ENCODE measurements at places on chromosomes 5 and 9.

DNA sequence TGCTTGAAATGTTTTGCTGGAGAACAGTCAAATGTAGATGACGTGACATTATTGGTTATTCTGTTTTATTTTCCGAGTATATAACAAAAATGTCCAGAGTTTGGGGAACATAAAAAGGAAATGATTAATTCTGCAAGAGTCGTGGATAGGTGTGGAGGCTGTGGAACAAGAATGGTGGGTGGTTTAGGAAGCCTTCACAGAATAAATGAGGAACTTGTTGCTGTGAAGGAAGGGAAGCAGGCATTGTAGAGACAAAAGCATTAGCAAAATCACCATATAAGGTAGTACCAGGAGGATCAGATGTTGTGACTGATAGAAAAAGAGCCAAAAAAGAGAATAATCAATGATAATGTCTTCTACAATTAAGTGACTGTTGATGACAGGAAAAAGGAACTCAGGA is 66.2 kb upstream of the CNTLN start:
- DNase-seq, result no peak

DNA sequence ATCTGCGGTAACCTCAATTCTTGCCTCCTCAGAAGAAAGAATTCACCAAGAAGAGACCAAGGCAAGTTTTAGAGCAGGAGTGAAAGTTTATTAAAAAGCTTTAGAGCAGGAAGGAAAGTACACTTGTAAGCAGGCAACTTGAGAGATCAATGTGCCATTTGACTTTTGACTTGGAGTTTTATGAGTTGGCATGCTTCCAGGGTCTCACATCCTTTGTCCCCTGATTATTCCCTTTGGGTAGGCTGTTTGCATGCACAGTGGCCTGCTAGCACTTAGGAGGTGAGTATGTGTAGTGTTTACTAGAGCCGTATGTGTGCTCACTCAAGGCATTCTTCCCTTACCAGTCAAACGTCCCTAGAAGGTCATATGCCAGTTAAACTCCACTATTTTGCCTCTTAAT is 111.0 kb upstream of the RAI14 start:
- DNase-seq, result no peak

DNA sequence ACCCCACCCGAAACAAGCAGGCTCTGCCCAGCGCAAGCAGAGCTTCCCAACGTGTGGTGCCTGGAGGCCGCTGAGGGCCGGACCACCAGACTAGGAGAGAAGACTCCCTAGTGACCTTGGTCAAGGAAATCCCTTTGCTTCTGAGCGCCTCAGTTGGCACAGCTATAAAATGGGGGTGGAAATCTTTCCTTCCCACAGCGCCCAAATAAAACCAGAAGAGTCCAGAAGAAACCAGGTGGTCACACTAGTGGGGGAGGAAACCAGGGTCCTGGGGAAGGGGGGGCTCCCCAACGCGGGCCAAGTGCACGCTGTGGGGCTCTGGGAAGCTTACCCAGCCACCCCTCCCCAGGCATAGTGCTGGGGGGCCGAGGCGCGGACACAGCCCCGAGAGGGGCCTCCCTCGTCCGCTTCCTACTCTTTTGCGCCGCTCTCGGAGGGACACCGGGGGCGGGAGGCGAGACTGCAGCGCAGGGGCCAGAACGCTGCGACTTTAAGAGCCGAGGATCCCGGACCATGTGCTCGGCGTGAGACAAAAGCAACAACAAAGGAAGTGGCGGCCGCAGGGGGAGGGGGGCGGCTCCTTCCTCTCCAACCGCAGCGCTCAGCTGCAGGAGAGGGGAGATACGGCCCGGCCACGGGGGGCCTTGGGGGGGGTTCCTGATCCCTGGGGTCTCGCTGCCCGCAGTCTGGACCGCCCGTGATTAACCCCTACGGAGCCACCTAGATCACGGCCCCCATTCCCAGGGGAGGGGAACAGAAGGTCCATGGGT is 885 bp downstream of the RNF44 start:
- DNase-seq, result no peak

DNA sequence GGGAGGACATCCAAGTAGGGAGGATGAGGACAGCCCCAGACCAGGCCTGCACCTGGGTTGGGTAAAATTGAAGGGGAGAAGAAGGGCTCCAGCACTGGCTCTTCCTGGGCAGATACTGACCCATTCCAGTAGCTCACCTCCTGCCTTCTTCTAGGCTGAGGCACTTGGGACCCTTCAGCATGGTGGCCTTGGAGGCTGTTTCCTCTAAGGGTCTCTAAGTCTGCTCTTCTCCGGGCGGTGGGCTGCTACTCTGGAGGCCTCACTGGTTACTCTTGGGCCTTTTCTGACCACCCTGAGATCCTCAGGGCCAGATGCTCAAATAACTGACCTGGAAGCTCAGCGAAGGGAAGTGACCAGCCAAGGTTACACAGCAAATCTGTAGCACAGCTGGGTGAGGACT is 2.8 kb upstream of the TIFAB start:
- DNase-seq, result no peak

GRCh38 chr5:136030252-136030651 is 1.5 kb downstream of the TGFBI start:
- DNase-seq, result no peak

- DNase-seq, result no peak
Observed at GRCh38 chr5:17619354-17619753, 9.2 kb downstream of the TAF11L12 start.

DNA sequence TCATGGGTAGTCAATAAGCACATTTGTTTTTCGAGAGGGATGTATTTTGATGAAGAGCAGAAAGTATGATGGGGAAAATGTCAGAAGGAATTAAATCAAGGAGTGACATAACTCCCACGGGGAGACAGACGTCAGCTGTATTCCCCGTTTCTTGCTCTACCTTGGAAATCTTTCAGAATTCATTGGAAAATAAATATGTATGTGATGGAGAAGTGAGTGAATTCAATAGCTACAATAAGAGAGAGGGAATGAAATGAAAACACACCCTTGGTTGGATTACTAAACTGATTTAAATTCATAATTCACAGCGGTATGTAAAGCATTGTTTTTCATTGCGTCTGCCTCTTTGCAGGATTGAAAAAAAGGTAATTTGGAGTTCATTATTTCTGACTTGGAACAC is 209.7 kb upstream of the KLF4 start:
- no peak for DNase-seq

- no peak for DNase-seq
Observed at GRCh38 chr9:80763536-80763935, 925.8 kb downstream of the TLE1 start.

- peak; percentile 73 for DNase-seq
Observed at GRCh38 chr5:160423099-160423498, 1.4 kb downstream of the PTTG1 start.

DNA sequence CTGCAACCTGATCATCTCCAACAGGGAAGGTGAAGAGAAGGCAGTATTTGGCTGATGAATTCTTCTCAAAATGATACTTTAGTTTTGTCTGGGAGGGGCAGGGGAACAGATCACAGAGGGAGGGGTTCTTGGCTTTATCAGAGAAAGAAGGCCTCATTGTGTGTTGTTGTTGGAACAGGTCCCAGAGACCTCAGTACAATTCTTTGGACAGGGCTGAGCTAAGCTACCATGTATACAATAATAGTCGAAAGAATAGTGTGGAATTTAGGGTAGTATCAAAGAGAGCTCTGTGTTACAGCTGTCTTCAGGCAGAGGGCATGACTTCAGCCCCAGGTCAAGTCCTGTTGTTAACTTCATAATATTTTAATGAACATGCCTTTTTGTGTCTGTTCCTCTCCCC is 39.9 kb downstream of the ARHGAP26 start:
- DNase-seq, result no peak

DNA sequence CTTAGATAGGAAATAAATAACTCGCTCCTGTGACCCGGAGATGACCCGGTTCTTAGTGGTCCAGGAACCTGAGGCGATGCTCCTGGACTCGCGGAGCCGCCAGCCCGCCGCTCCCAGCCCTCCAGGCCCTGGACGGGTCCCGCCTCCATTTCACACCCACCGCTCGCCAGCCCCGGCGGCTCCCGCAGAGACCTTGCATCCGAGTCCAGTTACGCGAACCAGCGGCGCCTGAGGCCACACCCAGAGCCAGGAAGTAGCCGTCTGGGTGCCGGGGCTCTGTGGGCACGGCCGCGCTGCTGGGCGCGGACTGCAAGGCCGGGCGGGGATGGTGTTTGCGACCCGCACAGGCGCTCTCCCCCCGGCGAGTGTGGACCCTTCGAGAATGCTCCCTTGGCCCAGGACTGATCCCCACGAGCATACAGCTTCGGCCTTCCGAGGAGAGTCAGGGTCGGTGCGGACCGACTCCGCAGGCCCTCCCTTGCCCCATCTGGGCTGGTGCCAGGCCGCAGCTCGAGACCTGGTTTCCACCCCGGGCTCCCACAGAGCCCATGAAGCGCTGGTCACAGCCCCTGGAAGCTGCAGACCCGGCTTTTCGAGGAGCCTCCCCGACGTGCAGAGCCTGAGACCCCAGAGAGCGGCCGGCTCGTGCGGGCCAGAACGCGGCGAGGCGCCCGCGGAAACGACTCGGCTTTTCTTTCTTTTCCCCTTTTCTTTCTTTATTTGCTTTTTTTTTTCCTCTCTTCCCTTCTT is 5.2 kb upstream of the BARX1 start:
- no peak for DNase-seq

GRCh38 chr5:90917928-90918668 is 359.5 kb downstream of the ADGRV1 start:
- no peak for DNase-seq

DNA sequence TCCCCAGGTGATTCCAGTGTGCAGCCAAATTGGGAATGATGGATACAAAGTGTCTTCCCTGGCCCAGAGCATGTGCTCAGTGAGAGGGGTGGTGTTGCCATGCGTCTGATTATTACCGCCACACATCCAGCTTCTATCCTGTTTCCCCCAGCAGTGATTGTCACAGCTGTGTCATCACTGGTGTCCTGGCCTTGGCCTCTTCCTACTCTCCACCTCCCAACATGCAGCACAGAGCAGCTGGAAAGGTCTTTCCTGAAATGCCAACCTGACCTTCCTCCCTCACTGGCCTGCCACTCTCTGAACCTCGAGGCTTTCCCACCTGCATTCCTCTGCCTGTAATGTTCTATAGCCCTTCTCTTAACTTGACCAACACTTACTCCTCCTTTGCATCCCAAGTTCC is 60.0 kb downstream of the TMOD1 start:
- no peak for DNase-seq

GRCh38 chr5:106907979-106908378 is 762.8 kb downstream of the EFNA5 start:
- DNase-seq, result no peak

- DNase-seq, result no peak
Observed at GRCh38 chr9:21943464-21943863, 50.7 kb downstream of the CDKN2A start.

GRCh38 chr9:6142799-6143454 is 72.7 kb upstream of the IL33 start:
- no peak for DNase-seq

GRCh38 chr9:113656771-113657670 is 193.5 kb downstream of the RGS3 start:
- no peak for DNase-seq

DNA sequence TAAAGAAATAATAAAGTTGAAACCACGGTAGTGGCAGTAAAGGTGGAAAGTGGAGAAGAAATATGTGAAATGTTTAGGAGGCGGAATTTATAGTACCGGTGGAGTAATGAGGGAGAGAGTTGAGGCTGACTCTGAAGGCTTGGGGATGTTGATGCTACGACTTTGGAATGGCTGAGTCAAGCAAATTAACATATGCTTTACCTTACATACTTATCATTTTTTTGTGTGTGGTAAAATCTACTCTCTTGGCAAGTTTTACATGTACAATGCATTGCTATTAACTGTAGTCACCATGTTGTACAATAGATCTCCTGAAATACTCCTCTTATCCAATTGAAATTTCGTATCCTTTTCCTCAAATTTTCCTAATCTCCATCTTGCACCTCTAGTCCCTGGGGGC is 179.0 kb downstream of the TAF11L14 start:
- no peak for DNase-seq

- DNase-seq, result no peak
Observed at GRCh38 chr5:142110046-142110531, 1.5 kb downstream of the NDFIP1 start.

DNA sequence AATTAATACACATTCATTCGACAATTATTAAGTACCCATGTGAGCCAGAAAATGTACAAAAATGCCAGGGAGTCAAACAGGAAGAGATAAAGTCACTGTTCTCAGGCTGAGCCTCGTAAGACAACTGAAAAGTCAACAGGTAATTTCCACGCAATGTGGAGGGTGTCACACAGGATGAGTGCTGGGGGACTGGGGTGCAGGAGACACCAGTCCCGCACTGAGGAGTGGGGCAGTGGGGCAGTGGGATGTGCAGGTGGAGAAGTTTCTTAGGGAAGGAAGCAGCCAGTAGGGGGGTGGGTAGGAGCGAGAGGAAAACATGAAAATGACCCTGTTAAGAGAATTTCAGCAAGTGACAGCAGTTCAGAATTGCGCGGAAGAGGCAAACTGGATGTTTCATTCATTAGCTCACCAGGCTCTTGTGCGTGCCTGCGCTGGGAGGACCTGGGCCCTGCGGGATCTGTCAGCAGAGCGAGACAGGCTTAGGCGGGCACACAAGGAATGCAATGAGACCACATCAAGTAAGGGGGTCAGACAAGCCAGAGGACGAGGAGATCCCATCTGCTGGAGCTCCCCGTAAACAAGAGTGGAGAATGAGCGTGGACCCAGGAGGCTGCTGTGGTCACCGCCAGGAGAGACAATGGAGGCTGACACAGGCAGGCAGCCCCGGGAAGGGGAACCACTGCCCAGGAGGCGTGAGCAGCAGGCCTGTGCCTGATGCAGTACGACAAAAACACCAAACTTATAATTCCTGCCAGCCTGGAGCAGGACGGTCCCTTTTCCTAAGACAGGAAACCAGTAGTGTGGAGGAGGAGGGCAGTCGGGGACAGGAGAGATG is 21.0 kb downstream of the CAMSAP1 start:
- no peak for DNase-seq

- DNase-seq, result no peak
Observed at GRCh38 chr5:165055476-165055875, 1550.1 kb downstream of the MAT2B start.

DNA sequence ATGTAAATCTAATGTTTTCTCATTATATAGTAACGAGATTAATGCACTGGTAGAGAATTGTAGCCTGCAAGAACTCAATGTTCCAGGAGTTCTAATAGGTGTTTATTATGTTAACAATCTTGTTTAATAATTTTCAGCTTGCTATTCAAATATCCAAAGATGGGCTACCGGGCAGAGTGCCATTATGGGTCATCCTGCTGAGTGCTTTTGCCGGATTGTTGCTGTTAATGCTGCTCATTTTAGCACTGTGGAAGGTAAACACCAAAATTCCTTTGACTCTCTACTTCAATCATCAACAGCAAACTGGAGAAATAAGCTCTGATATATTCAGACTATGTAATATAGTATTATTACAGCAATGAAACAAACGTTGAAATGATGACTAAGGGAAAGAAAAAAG is 41.9 kb upstream of the ITGA2 start:
- no peak for DNase-seq

Measured in epithelial cell of prostate (primary cell).